ENCODE measurements at places on chromosomes 4 and X. TPM values are rescaled to one million over a fixed set of nuclear protein-coding genes. Genes with fewer than 3 reads are reported as not detected.

DNA sequence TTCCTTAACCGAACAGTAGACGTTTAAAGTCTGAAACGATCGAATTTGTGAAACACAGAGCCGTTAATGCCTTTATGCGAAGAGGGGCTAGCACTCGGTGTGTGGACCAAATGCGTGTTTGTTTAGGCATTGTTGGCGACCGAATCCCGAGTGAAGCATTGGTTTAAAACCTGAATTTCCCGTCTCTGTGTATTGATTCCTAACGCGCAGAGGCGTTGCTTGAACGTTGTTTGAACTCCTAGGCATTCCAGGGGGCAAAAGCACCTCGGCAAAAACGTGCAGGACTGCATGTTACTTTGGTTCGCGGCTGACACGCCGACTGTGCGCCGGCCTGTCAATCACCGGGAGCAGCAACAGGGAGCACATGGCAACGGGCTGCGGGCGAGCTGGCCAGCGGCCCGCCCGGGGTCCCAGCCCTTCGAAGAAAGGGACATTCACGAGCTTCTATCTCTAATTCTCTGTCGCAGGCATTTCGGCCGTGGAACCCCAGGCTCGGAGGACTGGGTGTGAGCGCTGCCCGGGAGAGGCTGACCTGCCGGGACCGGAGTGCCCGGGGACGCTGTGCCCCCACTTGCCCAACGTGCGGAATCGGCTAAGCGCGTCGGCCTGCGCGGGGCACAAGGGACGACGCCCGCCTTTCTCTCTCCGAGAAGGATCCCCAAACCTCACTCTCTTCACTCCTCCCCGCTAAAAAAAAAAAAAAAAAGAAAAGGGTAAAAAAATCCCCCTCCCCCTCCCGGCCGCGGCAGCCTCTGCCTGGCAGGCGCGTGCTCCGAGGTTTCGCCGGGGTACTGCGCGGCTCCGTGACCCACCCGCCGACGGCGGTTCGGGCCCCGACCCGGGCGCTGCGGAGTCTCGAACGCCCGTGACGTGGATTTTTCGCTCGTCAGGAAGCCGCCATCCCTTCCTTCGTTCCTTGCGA is 810 bp downstream of the SPRY1 start:
- H3K27me3 ChIP-seq = no peaks in the 10 kb centered on the region
- H3K4me1 ChIP-seq = peaks cover 4% of the 10 kb centered on the region
- DNase-seq = peak; percentile 87
- peak overlapping the region; percentile 93 for H3K4me3 ChIP-seq

DNA sequence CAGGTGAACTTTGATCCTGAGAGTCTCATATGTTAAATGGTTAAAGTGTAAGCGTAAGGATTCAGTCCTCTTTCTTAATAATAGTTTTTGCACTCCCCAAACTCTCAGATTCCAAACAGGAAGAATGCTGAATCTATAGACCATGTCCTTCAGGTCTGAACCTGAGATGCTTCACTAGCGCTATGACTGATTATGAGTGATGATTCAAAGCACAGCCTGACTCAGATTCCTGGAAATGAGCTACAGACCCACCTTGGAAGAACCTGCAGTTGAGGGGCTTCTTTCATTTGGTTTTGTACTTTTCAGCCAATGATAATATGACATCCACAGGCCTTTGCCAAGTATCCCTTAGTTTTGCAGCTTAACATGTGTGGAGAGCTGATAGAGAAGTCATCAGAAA is 1.4 kb downstream of the EDNRA start:
- no peaks in the 10 kb centered on the region for H3K27me3 ChIP-seq
- DNase-seq = no peak
- peaks cover 32% of the 10 kb centered on the region for H3K36me3 ChIP-seq
- H3K4me1 ChIP-seq = no peaks in the 10 kb centered on the region
- peak overlapping the region; percentile 88 for H3K4me3 ChIP-seq

The CNGA1 gene
- 0.24 TPM for total RNA-seq

The TDO2 gene
- not detected for total RNA-seq

The KCND1 gene
- 5.9 TPM for total RNA-seq

GRCh38 chrX:68989456-68989855 is 160.6 kb downstream of the EFNB1 start:
- H3K4me1 ChIP-seq = no peaks in the 10 kb centered on the region
- no peak overlapping the region for H3K4me3 ChIP-seq
- peak overlapping the region; percentile 60 for H3K27ac ChIP-seq
- no peaks in the 10 kb centered on the region for H3K27me3 ChIP-seq

DNA sequence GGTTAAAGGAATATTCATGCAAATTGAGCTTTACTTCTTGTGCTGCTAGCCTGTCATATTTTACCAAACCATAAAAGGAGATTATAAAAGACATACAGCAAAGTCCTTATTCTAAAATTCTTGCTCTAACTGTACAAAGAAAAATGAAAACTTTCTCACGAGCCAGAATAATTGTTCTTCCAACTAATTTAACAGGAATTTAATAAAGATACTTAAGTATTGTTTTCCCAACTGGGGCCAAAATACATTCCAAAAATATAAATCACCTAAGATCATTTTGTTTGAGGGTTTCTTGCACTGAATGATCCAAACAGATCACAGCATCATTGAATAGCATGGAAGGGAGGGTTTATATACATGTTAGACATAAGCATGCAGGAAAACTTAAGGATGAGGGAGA is 127.1 kb upstream of the PCDH18 start:
- no peaks in the 10 kb centered on the region for H3K27me3 ChIP-seq
- no peak overlapping the region for H3K27ac ChIP-seq
- no peak for DNase-seq
- H3K4me1 ChIP-seq = no peaks in the 10 kb centered on the region
- no peaks in the 10 kb centered on the region for H3K36me3 ChIP-seq
- H3K4me3 ChIP-seq = no peak overlapping the region

DNA sequence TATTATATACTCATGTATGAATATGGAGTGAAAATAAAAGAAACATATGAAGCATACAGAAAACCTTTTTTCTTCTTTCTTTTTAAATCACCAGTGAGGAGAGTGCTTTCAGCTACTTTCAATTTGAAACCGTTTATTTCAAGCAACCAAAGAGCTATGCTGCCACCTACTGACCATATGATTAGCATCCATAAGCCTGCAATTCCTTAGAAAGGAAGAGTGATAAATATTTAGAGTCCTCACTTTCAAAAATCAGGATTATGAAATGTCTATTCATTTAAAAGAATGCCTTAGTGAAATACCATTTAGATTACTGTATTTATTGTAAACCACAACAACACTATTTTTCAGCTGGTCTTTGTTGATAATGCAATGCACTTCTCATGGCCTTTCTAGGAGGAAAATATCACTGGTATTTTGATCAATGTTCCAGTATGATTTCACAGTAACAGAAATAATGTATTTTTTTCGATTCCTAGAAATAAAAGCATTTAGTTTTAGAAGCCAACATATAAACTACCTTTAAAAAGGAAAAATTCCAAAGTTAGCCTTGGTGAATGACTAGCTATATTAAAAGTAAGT is 667.6 kb downstream of the PCDH18 start:
- H3K27ac ChIP-seq = no peak overlapping the region
- H3K4me3 ChIP-seq = no peak overlapping the region
- no peaks in the 10 kb centered on the region for H3K27me3 ChIP-seq
- H3K36me3 ChIP-seq = no peaks in the 10 kb centered on the region

- DNase-seq = no peak
- H3K4me1 ChIP-seq = no peaks in the 10 kb centered on the region
- H3K4me3 ChIP-seq = no peak overlapping the region
- H3K27ac ChIP-seq = no peak overlapping the region
- H3K36me3 ChIP-seq = no peaks in the 10 kb centered on the region
Observed at GRCh38 chr4:77579406-77580076, 26.1 kb upstream of the CXCL13 start.

GRCh38 chr4:182242787-182243186 is 415 bp upstream of the TENM3 start:
- no peak overlapping the region for H3K27ac ChIP-seq
- no peak for DNase-seq
- peaks cover 22% of the 10 kb centered on the region for H3K4me1 ChIP-seq
- H3K27me3 ChIP-seq = no peaks in the 10 kb centered on the region

GRCh38 chrX:154351183-154352011 is 23.0 kb downstream of the FLNA start:
- H3K27ac ChIP-seq = no peak overlapping the region
- H3K4me1 ChIP-seq = no peaks in the 10 kb centered on the region
- DNase-seq = no peak
- peaks cover 59% of the 10 kb centered on the region for H3K36me3 ChIP-seq
- H3K4me3 ChIP-seq = no peak overlapping the region
